ENCODE measurements at places on chromosomes 7 and 10.

- DNase-seq: no peak
Measured at GRCh38 chr10:74760086-74760979, 66.1 kb upstream of the KAT6B start.

DNA sequence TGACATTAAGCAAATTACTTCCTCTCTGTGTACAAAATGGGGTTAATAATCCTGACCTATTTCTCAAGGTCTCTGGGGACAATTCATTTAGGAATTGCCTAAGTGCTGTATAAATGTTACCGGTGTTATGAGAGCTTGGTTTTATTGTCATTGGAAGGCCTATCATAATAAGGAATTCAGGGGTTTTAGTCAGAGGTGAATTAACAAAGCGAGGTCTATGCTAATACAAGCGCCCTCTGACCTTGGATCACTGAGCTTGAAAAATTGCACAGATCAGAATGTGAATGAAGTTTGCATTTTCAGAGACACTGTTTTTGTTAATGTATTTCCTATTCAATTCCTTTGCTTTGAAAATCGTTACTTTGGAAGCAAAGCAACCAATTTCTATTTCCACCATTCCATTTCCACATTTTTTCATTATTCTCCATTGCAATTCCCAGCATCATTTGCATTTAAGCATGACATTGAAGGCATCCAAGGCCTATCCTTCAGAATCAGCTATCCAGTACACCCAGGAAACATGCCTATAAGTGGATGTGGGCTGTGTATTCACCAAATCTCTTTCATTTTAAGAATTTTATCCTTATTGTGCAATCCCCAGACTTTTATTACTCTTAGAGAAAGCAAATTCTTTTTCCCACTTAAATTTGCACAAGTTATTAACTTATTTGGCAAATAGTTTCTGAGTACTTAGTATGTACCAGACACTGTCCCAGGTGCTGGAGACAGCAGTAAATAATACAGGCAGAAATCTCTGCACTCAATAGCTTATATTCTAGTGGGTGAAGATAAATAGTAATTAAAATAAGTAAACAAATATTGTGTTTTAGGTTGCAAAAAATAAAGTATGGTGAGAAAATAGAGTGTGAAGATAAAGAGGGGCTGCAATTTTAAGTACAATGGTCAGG lies 133.1 kb downstream of the NRCAM start:
- no peak for DNase-seq

- DNase-seq: no peak
Measured at GRCh38 chr7:1117321-1117928, 29.5 kb downstream of the GPER1 start.

DNA sequence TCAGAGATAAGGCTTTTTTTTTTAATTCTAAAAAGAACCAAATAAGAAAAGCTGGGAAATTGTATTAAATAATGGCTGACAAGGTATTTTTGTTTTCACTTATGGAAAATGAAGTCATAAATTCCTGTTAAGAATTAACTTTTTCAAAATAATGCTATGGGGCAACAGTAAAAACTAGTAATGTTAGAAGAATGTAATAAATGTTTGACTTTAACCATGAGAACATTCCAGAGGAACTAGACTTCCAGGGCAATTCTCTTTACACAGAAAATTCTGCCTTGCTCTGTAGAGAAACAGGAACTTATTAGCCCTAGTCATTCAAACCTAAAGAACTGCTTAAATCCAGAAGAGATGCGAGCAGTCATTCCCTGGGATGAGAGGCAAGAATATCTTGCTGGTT lies 571.1 kb downstream of the IPMK start:
- DNase-seq: no peak

- peak; percentile 88 for DNase-seq
Measured at GRCh38 chr10:13716081-13717071, 129.6 kb downstream of the PRPF18 start.

GRCh38 chr7:155897758-155898386 lies 85.6 kb upstream of the SHH start:
- no peak for DNase-seq

Measured in islet precursor cell (in vitro differentiated cells).